ENCODE measurements at places on chromosomes 2 and 18.

DNA sequence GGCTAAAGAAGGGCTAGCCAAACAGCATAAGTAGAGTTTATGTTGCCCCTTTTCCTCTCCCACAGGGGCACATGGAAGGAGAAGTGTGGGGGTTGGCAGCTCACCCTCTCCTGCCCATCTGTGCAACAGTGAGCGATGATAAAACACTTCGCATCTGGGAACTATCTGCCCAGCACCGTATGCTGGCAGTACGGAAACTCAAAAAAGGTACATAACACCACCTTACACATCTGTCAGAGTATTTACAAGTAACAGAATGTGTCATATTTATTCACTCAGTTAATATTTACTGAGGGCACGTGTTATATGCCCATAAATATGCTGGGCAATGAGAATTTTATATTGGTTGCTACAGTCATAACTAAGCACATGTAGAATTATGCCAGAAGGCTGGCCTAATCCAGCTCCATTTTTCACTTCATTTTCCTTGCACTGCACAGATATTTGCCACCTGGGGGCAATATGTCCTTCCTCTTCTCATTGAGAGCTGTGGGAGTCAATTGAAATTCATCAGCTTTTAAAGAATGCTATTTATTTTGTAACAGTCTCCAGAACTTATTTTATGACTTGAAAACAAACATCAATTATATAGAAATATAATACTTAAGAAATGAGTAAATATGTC is 150.6 kb downstream of the RTN4 start:
- DNase-seq: no peak

DNA sequence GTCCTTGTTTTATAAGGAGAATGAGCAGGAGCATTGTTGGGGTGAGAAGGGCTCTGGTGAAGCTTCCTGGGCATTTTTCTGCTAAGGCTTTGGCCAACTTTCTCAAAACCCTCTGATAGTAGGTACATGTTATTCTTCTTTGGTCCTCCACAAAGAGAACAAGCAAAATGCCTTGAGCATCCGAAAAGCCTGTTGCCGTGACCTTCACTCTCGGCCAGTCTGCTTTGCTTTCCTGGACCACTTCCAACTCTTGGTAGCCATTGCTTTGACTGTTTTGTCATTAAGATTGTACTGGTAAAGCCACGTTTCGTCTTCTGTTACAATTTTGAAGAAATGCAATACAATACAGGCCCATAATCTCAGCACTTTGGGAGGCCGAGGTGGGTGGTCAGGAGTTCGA is 27.4 kb upstream of the ALLC start:
- DNase-seq: no peak

- DNase-seq: no peak
Measured at GRCh38 chr18:48391868-48392267, 17.3 kb downstream of the ZBTB7C start.

GRCh38 chr18:9971313-9971920 is 57.6 kb downstream of the VAPA start:
- peak; percentile 72 for DNase-seq

GRCh38 chr18:3248062-3248657 is 559 bp downstream of the MYL12A start:
- DNase-seq: no peak

DNA sequence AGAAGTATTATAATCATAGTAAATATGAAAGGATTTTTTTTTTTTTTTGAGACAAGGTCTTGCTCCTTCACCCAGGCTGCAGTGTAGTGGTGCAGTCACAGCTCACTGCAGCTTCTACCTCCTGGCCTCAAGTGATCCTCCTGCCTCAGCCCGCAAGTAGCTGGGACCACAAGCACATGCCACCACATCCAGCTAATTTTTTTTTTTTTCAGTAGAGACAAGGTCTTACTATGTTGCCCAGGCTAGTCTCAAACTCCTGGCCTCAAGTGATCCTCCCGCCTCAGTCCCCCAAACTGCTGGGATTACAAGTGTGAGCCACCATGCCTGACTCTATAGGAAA is 301.6 kb upstream of the STON1 start:
- DNase-seq: no peak

DNA sequence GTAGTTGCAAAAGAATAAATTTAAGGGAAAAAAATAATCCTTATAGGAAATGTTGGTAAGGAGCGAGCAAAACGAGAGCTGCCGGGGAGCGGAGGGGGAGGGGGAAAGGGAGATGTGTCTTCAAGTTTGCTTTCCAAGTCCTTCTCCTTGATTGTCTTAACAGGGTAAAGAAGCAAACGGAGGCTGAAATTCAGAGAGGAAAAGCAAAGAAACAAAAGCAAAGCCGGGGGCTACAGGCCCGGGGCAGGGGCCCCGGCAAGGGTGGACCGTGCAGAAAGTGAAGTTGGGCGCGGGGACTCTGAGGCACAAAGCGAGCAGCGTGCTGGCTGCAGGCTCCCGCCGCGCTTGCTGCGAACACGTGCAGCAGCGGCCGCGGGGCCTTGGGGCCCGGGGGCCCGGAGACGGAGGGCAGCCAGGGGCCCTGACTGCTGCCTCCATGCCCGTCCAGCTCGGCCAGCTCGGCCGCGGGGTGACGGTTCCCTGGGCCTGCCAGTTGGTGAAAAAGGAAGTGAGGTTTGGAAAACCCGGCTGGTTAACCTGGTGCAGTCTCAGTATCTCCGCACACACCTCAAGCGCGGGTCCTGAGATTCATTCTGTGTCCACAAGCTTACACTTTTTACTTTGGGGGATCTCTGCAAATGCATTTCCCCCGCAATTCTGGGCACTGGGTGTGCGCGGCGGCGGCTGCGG is 4.1 kb downstream of the BCL11A start:
- DNase-seq: no peak

DNA sequence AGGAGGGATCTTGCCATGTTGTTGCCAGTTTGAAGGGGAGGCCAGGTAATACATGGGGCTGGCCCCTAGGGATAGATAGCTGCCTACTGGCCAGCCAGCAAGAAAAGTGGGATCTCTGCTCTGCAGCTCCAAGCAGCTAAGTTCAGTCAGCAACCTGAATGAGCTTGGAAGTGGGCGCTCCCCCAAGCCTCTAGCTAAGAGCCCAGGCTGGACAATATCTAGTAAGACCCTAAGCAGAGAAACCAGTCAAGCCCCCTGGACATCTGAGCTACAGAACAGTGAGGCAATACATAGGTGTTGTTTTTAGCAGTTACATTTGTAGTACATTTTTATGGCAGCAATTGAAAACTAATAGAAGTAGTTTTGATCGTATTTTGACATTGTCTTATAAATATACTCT is 409.8 kb upstream of the SMIM21 start:
- no peak for DNase-seq

GRCh38 chr2:134227666-134228065 is 26.2 kb upstream of the MGAT5 start:
- DNase-seq: no peak

DNA sequence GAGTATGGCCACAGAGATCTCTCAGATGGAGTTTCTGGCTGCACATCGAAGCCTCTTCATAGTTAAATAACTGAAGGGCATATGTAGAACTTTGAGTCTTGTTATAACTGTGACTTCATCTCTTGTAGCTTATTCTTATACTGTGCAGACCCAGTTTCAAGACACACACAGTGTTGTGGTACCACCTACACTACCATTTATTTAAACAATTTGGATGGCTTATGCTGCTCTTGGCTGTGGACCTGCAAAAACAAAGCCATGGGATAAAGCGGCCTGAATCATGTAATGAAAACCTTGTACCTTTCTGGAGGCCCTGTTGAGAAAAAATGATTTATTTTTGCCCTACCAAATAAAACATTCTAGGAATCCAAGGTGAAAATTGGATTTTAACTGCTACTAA is 262.8 kb upstream of the RASGRP3 start:
- DNase-seq: no peak

GRCh38 chr2:88179228-88179679 is 9.1 kb downstream of the THNSL2 start:
- no peak for DNase-seq

DNA sequence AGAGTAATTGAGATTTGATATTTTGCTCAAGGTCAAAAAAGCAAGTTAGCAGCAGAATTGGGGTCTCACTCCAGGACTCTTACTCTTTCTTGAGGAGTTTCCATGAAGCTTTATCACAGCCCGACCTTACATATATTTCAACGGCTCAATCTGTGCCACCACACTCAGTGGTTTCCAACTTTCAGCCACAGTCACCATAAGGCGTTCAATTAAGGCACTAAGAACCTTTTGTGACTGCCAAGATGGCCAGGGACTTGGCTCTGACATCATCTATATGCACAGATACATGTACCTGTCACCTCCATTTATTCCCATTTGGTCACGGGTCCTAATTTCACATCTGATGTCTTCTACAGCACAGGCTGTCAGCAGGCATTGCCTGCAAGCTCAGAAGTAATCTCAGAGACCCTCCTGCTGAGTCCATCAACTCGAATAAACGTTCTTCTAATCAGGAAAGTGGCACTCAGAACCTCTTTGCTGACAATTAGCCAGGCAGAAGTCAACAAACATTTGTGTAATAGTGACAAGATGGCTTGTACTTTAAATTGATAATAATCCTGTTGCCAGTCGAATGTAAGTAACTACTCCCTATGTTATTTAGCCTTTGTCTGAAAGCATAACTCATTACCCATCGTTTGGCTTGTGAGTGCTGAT is 16.1 kb downstream of the DYTN start:
- no peak for DNase-seq

GRCh38 chr2:240397924-240398645 is 37.4 kb upstream of the GPC1 start:
- no peak for DNase-seq

GRCh38 chr18:54250846-54251261 is 18.5 kb upstream of the POLI start:
- DNase-seq: no peak

GRCh38 chr2:219919506-219919905 is 292.1 kb downstream of the SLC4A3 start:
- DNase-seq: no peak

GRCh38 chr2:102313025-102313424 is 1.7 kb downstream of the IL1RL1 start:
- DNase-seq: no peak

DNA sequence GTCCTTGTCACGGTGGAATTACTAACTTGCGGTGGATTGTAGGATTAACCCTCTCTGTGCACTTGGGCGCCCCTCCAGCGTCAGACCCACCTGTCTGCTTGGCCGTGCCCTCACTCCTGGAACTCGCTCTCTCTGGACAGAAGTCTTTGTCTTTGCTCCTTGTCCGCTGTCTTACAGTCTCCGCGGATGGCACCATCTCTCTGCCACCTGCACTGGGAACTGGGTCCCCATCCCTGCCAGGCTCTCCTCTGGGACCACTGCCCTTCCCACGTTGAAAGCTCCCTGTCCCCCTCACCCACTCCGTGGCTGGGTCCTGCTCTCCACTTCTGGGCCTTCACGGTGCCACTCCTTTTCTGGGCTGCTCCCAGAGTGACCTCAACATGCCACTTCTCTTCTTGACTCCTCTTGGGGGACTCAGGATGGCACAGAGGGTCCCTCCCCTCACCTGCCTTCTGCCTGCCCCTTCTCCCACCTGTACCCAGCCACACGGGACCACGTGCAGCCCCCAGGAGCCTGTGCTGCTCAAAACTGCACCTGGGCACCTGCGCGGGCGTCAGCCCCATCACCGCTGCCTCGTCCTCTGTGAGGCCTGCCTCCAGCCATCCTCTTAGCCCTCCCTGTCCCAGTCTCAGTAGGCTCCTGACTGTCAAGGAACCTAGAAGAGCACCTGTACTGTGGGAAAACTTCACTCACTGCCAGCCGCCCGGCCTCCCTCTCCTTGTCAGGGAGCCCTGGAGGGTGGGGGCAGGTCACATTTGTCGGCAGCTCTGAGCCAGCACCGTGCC is 11.1 kb downstream of the CNDP2 start:
- DNase-seq: no peak

DNA sequence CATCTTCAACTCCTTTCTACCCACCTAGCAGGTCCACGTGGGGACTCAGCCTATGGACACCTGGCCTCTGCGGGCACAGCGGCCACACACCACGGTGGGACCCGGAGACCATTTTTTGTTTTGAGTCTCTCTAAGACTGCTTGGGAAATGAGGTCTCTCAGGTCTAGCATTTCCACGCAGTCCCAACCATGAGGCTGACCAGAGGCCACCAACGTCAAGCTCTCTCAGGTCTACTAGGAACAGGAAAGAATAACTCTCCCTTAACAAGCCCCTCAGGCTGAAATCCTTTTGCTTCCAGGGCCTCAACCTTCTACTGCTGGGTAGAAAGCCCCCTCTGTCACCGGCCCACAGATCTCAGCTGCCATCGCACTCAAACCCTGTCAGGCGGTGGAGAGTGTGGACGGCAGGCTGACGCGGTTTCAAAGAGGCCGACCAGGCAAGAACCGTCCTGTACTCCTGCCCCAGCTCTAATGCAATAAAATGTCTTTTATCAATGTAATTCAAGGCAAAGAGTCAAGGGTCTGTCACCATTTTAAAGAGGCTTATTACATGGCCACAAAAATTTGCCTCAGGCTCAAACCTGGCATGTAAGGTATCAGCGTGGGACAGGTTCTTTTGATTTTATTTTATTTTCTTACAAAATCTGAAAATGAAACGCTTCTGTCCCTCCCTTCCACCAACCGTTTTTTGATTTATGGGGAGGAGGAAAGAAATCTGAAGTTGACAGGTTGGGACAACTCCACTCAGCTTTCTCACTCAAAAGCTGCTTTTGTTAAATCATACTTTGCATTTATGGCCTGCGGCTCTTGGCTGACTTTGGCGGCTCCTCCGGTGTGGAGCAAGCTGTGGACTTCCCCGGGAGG is 74.0 kb downstream of the BCL11A start:
- DNase-seq: no peak

- DNase-seq: no peak
Measured at GRCh38 chr2:238427435-238428162, 872 bp downstream of the ASB1 start.

DNA sequence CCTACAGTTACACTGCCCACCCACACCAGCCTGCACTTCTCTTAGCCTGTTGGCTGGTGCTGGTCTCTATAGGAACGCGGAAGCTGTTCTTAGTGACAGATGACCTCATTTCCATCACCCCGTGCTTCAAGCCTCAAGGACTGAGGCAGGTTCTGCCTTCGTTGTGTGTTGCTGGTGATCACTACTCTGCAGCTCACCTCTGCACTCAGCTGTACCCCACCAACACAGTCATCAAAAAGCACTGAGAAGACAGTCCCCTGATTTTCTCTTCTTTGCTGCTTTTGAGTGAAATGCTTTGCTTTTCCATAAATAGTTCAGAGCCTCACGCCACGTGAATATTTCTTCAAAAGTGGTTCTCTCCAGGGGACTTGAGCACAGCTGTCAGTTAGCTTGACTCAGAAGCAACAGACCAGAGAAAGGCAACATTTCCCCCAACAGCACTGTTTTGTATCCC is 225.7 kb upstream of the CCDC150 start:
- no peak for DNase-seq

Measured in activated gamma-delta T cell treated with Interleukin-2 at 50 U/mL for 16 hours (primary cell).